T47D (cell line): ENCODE measurements at places on chromosomes 5 and 9.

- no peak for DNase-seq
Measured at GRCh38 chr9:137486141-137486490, 27.0 kb upstream of the NSMF start.

DNA sequence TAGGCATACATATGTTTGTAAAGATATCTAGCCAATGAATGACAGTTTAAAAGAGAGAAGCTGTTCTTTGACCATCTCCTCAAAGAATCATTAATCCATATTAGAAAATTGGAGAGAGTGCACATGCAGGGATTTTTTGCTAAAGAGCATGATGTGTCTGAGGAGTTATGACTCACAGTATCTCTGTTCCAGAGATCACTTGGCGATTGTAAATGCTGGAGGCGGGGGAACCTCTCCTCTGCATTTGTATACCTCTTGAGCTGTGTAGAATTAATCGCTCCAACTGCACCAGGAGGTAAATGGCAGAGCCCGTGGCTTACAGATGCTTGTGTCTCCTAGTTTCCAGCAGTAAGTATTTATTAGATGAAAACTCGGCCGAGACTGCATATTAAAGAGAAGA is 3.6 kb upstream of the SPATA31D1 start:
- DNase-seq = no peak

GRCh38 chr9:86354818-86355309 is 654 bp upstream of the TUT7 start:
- peak; percentile 15 for DNase-seq

- no peak for DNase-seq
Measured at GRCh38 chr5:96214442-96215197, 218.4 kb downstream of the PCSK1 start.

DNA sequence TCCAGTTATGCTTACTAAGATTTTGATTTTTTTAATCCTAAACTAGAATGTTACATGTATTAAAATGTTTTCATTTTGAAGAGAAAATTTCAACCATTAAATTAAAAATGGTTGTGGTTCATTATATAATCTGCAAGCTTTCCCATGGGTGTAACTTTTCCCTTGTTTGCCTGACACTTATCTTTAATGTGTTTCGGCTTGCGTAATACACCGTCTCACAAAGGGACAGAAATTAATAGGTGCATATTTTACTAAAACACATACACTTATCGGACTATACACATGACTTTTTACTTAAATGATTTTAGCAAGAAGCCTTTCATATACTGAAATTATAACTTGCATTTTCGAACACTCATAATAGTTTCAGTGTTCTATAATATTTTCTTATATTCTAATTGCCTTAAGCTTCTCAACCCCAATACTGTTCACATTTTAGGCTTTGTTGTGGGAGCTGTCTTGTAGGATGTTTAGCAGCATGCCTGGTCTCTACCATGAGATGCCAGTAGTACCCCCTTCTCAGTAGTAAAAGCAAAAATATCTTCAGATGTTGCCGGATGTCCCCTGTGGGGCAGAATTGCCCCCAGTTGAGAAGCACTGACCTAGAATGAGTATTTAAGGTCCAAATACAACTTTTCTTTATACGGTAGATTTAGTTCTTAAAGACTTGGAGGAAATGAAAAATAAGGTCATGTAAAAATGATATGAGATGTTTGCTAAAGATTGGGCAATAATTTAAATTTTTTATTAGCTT is 28.6 kb downstream of the UGCG start:
- no peak for DNase-seq

- no peak for DNase-seq
Measured at GRCh38 chr9:117860849-117861248, 156.6 kb downstream of the TLR4 start.

DNA sequence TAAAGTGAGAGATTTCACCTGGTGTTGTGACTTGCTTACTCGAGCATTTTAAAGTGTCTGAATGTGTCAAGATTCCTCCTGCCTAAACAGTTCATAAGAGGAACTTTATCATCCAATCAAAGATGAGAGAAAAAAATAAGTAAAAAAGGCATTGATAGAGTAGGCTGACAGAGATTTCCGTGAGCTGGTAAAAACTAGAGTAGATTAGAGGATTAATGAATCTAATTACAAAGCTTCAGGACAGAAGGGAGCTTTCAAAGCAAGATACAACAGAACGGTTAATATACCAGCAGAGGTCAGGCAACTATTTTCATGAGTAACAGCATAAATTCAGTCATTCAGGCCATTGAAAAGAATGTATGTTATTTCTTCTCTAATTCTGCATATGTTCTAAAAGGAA is 91.5 kb downstream of the ADAMTS6 start:
- no peak for DNase-seq

DNA sequence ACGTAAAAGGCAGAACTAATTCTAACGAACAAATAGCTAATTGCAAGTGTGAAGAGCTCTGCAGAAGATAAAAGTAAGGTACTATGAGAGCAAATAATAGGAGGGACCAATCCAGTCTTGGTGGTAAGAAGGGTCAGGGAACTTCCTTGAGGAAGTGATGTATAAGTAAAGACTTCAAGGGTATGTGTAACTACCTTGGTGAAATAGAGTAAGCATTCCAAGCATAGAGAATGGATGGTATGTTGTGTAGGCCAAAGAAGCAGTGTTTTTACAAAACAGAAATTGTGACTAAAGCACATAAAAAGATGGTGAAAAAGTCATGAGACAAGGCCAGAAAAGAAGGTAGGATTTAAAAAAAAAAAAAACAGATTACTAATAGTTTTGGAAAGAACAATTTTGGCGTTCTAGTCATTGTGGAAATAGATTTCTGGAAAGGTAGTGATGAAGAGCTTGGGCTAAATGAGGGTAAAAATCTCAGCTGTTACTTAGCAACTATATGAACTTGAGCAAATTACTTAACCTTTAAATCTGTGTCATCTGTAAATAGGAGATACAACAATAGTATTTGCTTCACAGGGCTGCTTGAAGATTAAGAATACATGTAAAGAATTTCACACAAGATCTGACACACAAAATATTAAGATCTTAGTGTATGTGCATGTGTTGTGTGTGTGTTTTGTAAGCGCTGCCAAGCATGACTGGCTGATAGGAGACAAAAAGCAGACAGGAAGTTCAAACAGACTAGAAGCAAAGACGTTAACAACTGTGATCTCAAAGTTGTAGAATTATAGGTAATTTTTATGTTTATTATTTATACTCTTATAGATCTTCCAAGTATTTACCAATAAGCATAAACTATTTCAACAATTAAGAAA is 73.5 kb downstream of the NR6A1 start:
- no peak for DNase-seq

DNA sequence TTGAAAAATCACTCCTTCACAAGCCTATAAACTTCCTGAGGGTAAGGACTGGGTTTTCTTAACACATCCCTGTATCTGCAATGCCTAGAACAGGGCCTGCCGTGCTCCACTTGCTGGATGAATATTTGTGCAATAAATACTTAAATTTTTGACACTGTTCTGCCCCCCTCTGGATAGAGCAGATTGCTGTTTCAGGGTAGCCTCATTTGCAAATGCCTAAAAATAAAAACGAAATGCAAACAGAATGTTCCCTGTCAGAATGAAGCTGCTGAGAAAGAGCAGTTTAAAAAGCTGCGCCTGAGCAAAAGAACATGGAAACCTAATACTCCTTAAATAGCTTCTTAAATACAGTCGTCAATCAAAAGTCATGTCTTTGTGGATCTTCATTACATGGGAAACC is 385.3 kb downstream of the PRELID2 start:
- DNase-seq = peak; percentile 18

- no peak for DNase-seq
Measured at GRCh38 chr5:44868541-44868940, 59.8 kb downstream of the MRPS30 start.

DNA sequence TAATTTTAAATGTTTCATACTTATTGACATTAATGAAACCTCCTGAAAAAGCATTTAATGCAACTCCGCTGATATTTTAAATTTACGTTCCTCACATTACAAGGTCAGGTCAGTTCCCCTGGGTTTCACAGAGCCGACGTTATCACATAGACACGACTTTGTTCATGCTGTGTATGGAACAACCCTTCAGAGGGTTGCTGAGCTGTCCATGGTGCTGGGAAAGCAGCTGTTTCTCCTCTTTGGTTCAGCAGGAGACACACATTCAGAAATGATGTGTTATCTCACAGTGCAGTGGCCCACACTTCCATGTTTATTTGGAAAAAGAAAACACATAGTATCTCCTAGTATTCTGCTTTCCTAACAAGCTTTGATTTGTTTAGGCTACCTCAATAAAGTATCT is 53.5 kb downstream of the PPP2R2B start:
- DNase-seq = peak; percentile 63

DNA sequence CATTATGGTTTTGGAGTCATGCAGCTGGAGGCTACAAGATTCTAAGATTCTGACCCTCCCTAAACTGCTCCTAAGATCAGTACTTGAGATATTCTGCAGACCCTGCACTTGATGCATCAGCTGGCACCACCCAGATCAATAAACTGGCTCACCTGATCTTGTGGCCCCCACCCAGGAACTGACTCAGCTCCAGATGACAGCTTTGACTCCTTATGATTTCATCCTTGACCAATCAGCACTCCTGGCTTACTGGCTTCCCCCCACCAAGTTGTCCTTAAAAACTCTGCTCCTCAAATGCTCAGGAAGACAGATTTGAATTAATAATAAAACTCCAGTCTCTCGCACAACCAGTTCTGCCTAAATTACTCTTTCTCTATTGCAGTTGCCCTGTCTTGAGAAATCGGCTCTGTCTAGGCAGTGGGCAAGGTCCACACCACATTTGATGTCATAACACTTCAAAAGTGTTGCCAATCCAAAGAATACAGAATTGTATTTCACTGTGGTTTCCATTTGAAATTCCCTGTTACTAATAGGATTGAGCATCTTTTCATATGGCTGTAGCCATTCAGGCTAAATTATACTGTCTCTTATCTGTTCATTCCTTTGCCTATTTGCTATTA is 14.8 kb upstream of the SLC30A5 start:
- DNase-seq = no peak

GRCh38 chr5:66987949-66988838 is 208.4 kb downstream of the CD180 start:
- DNase-seq = peak; percentile 52

- DNase-seq = no peak
Measured at GRCh38 chr9:98933185-98933584, 10.5 kb upstream of the COL15A1 start.

- no peak for DNase-seq
Measured at GRCh38 chr9:125432715-125433385, 171.2 kb downstream of the GAPVD1 start.

DNA sequence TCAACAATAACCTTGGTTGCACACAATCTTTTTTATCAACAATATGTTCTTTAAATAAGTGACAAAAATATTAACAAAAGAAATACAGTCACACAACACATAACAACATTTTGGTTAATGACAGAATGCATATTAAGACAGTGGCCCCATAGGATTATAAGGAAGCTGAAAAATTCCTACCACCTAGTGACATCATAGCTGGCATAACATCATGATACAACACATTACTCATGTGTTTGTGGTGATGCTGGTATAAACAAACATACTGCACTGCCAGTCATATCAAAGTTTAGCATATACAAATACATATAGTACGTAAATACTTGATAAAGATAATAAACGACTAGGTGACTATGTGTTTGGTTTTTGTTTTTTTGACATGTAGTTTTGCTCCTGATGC is 344.8 kb upstream of the POU5F2 start:
- no peak for DNase-seq

DNA sequence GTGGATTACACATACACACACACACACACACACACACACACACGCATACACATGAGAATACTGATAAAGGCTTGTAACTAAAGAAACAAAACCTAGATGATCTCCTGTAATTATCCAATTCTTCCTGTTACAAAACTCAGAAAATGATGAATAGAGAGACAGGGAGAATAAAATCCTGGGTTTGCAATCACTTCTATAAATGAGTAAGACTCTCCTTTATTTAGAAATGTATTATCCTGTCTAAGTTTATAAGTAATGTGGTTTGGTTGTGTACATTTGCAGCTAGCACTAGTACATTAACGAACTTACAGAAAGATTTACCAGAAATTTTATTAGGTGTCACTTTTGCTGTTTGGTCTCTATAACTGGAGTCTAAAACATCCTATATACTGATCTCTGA is 2.8 kb upstream of the PRR16 start:
- DNase-seq = no peak

DNA sequence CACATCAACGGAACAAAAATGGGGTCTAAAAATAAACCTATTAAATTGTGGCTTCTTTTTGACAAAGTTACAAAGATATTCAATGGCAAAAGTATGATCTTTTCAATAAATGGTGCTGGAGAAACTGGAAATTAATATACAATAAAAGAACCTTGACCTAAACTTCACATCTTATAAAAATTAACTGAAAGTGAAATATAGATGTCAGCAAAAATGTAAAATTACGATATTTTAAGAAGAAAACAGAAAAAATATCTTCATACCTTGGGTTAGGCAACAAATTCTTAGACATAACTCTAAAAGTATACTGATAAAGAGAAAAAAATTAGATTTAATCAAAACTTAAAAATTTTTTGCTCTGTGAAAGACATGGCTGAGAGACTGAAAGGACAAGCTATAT is 1909.5 kb upstream of the CDH9 start:
- DNase-seq = no peak

DNA sequence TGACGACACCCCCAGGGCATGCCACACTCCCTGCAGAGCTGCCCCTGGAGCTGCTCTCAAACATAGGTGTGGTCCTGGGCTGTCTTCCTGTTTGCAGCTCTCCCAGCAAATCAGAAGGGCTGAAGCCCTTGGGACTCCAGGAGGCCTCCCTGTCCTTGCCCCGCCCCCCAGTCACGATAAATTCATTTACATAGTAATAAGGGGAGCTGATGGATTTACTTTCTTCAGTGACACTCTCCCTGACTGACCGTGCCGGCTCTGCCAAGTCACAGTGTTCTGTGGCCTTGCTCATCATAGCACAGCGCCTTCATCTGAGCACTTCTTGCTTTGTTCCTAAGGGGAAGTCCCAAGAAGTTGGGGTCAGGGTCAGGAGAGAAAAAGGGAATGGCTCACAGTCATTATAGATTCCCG is 121.4 kb downstream of the ENC1 start:
- DNase-seq = no peak

- DNase-seq = no peak
Measured at GRCh38 chr5:110580625-110581024, 145.8 kb downstream of the TMEM232 start.

- DNase-seq = no peak
Measured at GRCh38 chr5:127936439-127936972, 147.1 kb upstream of the SLC12A2 start.

- DNase-seq = no peak
Measured at GRCh38 chr5:132557478-132558172, 848 bp downstream of the RAD50 start.
